Activated T-helper 2 cell treated with anti-CD3 and anti-CD28 coated beads, Interferon-gamma antibody, Interleukin-2, Interleukin-4, amounts not matched to agents 10 μg/mL and 5 μg/mL and 100 μg/mL, durations not matched to agents 14 hours and 24 hours and 36 hours (primary cell): ENCODE measurements at places on chromosomes 11 and 22.
A peak's percentile ranks its signal among the peaks of the same experiment; 100 is the strongest.

- peaks cover 11% of the 10 kb centered on the region for H3K4me1 ChIP-seq
- DNase-seq: no peak
- H3K4me3 ChIP-seq: peak within 1 kb of the TSS; percentile 51
- peaks cover 21% of the 10 kb centered on the region for H3K27me3 ChIP-seq
Observed at GRCh38 chr11:60924110-60924905, at the start of gene TMEM132A. TSS of gene TMEM132A (plus strand) at chr11:60924460. CDS start at chr11:60924634, 174 bp downstream.

DNA sequence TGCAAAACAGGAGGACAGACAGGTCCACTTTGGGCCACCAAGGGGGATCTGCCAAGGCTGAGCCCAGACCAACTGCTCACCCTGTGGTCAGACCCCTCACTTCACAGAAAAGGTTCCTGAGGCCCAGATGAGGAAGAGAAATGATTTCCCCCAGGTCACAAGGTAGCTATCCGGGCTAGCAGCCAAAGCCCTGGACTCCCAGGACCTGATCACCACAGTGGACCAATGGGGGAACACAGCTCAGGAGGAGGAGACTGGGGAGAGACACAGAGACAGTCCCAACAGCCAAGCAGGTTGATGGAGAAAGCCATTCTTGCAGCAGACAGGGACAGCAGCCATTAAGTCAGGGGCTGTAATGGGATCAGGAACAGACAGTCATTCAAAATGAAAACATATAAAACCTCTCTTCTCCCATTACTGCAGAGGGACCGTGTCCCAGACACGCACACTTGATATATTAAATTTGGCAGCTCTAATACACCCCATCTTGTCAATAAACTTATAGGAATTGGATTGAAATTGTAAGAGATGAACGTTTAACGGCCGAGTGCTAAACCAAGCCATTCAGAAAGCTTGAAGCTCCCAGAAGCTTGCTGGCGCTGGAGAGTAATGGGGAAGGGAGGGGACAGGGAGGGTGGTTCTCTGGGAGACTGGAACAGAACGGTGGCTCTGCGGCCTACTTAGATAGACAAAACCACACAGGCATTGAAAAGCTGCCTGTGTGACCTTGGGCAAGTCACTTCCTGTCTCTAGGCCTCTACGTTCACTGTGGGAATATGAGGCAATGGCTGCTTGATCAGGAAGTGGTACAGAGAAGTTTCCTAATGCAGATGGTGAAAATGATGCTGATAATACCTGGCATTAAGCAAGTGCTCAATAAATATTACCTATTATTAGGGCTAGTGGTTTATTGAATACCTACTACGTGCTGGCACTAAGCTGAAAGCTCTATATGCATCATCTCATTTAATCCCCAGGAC, 16.0 kb downstream of the ZMAT5 start:
- H3K4me3 ChIP-seq: no peak overlapping the region
- peak overlapping the region; percentile 72 for H3K27ac ChIP-seq
- peaks cover 20% of the 10 kb centered on the region for H3K36me3 ChIP-seq
- no peaks in the 10 kb centered on the region for H3K27me3 ChIP-seq

- no peak overlapping the region for H3K27ac ChIP-seq
- no peaks in the 10 kb centered on the region for H3K4me1 ChIP-seq
- H3K27me3 ChIP-seq: no peaks in the 10 kb centered on the region
- no peak for DNase-seq
- H3K36me3 ChIP-seq: no peaks in the 10 kb centered on the region
Observed at GRCh38 chr11:76107971-76108370, 98.3 kb downstream of the WNT11 start.

DNA sequence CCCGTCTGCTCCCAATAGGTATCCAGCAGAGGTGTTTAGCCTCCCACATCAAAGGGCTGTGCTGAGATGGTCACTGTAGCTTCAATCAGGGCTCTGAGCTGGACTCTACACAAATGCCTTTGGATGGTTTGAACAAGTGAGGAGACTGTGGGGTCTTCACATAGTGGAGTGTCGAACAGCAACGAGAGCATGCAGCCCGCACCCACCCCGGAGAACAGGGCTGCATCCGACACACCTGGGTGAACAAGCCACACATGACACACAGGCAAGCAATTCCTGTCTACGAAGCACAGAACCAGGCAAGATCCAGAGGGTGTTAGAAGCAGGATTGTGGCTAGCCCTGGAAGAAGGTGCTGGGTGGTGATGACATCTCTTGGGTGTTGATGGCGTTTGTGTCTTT, 58.0 kb upstream of the FGF3 start:
- H3K36me3 ChIP-seq: no peaks in the 10 kb centered on the region
- DNase-seq: no peak
- H3K4me3 ChIP-seq: no peak overlapping the region
- no peaks in the 10 kb centered on the region for H3K4me1 ChIP-seq

- DNase-seq: peak; percentile 46
- H3K4me3 ChIP-seq: peak within 1 kb of the TSS; percentile 51
- peaks cover 3% of the 10 kb centered on the region for H3K4me1 ChIP-seq
- H3K27ac ChIP-seq: no peak within 1 kb of the TSS
- H3K36me3 ChIP-seq: peaks cover 5% of the 10 kb centered on the region
- H3K27me3 ChIP-seq: peaks cover 8% of the 10 kb centered on the region
Observed at GRCh38 chr11:45885274-45885920, at the start of gene MAPK8IP1. TSS of gene MAPK8IP1 (plus strand) at chr11:45885651. CDS start at chr11:45885821, 170 bp downstream.

- no peak overlapping the region for H3K27ac ChIP-seq
- H3K36me3 ChIP-seq: peaks cover 5% of the 10 kb centered on the region
- H3K4me3 ChIP-seq: no peak overlapping the region
- no peak for DNase-seq
Observed at GRCh38 chr22:47168900-47169800, 406.7 kb downstream of the TBC1D22A start.

DNA sequence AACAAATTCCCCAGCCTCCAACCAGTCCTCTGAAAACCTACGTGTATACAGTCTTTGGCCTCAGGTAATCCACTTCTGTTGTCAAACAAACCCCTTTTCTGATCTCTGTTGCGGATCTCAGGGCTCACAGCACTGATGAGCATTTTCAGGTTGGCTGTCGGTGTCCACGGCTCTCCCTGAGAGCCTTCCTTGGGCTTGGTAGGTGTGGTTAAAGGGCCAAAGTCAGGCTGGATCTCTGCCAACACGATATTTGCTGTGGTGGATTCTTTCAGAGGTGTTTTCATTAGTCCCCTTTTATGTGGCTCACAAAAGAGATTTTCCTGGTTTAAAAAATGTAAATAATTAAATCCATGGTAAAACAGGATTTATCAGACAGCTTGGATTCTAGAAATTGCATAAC, 2.9 kb downstream of the E2F8 start:
- H3K4me1 ChIP-seq: peaks cover 30% of the 10 kb centered on the region
- no peak overlapping the region for H3K27ac ChIP-seq
- H3K27me3 ChIP-seq: peaks cover 4% of the 10 kb centered on the region

DNA sequence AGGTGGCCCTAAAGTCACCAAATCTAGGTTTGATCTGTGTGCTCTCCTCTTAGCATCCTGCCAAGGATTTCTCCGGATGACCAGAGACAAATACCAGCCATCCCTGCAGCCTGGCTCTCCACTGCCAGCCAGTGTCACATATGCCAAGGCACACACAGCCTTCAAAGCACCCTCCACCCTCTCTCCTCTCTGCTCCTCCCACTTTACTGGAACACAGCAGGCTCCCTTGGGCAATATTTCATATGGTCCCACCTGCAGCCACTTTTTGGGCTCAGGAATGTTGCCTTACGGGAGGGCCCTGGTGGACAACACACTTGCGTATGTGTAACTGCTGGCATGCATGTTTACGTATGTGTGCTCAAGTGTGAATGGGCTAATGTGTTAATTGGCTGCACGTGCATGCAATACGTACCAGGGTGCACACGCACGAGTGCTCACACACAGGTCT, 183.9 kb downstream of the CEP164 start:
- no peak for DNase-seq
- H3K4me1 ChIP-seq: no peaks in the 10 kb centered on the region
- H3K4me3 ChIP-seq: no peak overlapping the region

DNA sequence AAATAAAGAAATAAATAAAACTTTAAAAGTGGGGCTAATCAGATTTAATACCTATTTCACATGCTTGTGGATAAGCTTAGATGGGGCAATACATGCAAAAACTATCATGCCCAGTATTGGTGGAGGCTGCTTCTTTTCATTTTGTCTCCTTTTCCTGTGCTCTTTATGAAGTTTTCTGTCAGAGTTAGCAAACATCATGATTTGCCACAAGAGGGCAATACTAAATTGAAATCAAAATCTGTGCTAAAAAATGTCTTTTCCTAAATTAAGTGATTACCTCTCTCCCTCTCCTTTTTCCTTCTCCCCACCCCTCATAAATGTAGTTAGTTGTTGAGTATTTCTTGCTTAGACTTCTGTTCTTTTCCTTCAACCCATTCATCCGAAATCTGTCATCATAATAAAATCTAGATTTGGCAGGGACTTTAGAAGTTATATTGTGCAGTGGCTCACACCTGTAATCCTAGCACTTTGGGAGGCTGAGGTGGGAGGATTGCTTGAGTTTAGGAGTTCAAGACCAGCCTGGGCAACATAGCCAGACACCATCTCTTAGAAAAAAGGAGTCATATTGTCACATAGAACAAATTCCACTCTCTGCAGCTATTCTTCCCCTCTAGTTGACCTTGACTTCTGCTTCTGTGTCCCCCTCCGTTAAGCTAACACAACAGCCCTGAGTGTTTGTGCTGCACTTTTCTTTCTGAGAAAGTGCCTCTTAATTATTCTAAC, 4.7 kb upstream of the ARHGAP42 start:
- peaks cover 15% of the 10 kb centered on the region for H3K27me3 ChIP-seq
- H3K27ac ChIP-seq: no peak overlapping the region
- H3K4me3 ChIP-seq: no peak overlapping the region

DNA sequence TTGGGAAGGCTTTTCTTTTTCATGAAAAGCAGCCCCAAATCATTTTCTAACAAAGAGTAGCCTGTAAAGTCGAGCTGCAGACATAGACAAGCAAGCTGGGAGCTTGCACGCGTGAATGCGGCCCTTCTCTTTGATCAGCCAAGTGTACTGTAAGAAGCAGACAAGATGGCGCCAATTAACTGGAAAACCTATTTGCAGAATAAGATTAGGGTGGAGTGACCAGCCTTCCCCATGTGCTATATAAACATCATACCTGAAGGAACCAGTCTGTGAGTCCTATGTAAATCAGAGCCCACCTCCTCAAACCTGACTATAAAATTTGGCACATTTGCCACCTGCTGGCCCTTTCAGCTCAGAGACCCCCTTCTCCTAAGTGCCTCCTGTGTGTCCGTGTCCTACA, 982.7 kb downstream of the OPCML start:
- H3K27ac ChIP-seq: no peak overlapping the region
- H3K36me3 ChIP-seq: no peaks in the 10 kb centered on the region
- no peak overlapping the region for H3K4me3 ChIP-seq

DNA sequence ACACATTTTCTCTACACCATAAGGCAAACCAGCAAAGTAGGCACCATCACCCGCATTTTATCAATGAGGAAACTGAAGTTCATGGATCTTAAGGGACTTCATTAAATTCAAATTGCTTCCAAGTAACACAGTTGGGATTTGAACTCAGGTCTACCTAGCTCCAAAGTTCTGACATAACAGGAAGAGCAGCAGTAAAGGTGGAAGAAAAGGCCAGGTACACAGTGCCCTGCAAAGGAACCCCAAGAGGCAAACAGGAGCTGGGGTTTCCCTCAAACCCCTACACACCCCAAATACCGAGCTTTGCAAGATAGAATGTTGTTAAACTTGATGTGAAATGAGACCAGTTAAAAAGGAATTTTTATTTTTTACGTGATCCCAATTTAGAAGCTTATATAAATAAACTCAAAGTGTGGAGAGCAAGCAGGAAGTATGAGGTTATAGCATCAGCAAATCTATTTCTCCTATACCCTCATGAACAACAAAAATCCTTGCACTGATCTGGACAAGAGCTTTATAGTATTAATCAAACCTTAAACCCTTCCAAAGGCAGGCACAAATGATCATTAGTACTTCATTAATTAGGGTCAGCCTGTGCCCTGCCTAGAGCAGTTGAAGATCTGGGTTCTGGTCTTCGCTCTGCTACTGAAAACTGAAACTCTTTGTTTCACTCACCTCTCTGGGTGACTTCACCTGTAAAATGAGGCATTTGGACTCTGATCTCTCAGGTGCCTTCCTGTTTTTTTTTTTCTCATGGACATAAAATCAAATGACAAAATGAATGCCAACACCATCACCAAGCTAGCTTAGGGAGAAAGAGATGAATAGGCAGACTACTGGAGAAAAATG, 36.5 kb downstream of the SYTL2 start:
- peaks cover 25% of the 10 kb centered on the region for H3K4me1 ChIP-seq
- no peaks in the 10 kb centered on the region for H3K27me3 ChIP-seq
- no peak overlapping the region for H3K27ac ChIP-seq
- peaks cover 10% of the 10 kb centered on the region for H3K36me3 ChIP-seq

DNA sequence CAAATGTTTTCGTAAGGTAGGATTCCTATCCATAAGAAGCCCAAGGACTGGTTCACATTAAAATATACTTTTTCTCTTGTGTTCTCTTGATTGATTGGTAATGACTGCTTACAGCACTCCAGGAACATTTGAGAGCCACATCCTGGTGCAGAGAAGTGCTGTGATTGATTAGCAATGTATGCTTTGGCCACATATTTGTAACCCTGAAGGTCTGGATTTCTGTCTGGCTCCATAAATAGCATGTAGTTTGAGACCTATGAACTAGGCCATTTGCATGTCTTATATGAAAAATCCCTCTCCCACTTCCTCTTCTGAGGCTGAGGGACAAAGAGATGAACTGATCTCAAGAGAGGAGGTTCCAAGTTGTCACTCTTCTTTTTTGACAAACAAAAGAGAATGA, 49.3 kb upstream of the CD44 start:
- peaks cover 34% of the 10 kb centered on the region for H3K4me1 ChIP-seq
- H3K36me3 ChIP-seq: no peaks in the 10 kb centered on the region
- peaks cover 17% of the 10 kb centered on the region for H3K27me3 ChIP-seq
- no peak for DNase-seq
- no peak overlapping the region for H3K4me3 ChIP-seq

DNA sequence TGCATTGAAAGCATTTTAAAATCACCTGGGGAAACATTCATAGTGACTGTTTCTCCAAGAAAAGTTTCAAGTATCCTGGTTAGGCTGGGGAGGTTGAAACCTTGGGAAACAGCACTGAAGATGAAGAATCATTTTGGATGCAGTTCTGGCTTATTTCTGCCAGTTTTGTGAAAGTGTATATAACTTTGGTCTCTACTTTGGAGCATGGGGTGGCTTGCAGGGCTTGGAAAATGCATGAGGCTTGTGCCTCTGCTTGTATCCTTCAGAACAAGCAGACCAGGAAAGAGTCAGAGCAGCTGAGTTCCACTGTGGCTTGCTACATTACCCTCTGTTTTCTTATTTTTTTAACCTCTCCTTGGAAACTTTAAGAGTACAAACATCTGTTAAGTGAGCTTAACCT, 19.5 kb downstream of the SLC5A12 start:
- H3K4me3 ChIP-seq: no peak overlapping the region
- DNase-seq: no peak
- no peaks in the 10 kb centered on the region for H3K4me1 ChIP-seq
- no peak overlapping the region for H3K27ac ChIP-seq
- no peaks in the 10 kb centered on the region for H3K27me3 ChIP-seq
- no peaks in the 10 kb centered on the region for H3K36me3 ChIP-seq

GRCh38 chr11:47355283-47356128, 3.0 kb upstream of the MYBPC3 start:
- no peak overlapping the region for H3K27ac ChIP-seq
- H3K4me1 ChIP-seq: peaks cover 8% of the 10 kb centered on the region
- peak; percentile 20 for DNase-seq
- H3K4me3 ChIP-seq: no peak overlapping the region
- no peaks in the 10 kb centered on the region for H3K36me3 ChIP-seq
- H3K27me3 ChIP-seq: no peaks in the 10 kb centered on the region

- DNase-seq: no peak
- peaks cover 26% of the 10 kb centered on the region for H3K36me3 ChIP-seq
- H3K27ac ChIP-seq: peak overlapping the region; percentile 65
- H3K4me1 ChIP-seq: peaks cover 53% of the 10 kb centered on the region
- H3K4me3 ChIP-seq: no peak overlapping the region
Observed at GRCh38 chr11:73969991-73970800, 12.4 kb downstream of the UCP2 start.
